ENCODE measurements at places on chromosomes 16 and 17.

DNA sequence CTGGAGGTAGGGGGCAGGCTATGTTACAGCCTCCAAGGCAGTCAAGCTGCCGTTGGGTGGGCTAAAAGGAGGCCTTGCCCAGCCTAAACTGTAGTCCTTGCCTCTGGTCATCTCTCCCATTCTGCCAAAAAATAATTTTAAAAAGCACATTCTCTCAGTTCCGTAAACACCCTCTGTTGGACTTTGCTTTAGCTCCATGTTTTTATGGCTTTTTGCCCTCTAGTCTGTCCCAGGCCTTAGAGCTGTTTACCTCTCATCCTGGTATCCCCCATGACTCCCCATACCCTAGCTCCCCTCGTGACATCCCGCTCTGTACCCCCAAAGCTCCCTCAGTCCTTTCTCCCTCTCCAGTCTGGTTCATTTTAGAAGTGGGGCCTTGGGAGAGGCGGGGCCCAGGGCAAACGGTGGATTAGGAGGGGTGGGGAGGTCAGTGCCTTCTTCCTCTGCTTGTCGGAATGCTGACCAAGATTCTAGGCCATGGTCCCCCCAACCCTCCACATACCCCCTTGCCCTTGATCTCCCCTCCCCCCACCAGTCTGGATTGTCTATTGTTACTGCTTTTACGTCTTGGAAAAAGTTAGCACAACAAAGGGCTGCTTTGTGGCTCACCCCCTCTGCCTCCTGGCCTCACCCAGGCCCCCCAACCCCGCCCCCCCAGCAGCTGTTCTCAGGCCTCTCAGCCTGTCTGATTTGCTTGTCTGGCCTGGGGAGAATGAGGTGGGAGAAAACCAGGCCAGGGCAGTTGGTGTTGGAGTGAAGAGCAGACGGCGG lies 18.4 kb downstream of the GJD3 start:
- no peak for DNase-seq

DNA sequence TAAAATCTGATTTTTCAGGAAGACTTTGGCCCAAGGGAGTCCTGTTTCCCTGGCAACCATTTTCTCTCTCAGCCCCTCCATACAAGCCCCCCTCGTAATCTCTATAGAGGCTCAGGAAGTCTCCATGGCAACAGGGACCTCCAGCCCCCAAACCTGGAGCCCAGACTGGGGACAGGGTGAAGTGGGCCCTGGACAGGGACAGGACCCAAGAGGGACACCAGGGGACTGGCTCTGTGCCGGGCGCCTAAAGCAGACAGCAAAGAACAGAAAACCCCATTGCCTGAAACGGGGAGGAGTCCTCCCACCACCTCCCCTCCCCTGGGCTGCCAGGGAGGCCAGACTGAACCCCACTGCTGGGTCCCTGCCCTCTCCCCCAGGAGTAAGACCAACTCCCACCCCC lies 40.6 kb downstream of the CPNE2 start:
- DNase-seq, result no peak

DNA sequence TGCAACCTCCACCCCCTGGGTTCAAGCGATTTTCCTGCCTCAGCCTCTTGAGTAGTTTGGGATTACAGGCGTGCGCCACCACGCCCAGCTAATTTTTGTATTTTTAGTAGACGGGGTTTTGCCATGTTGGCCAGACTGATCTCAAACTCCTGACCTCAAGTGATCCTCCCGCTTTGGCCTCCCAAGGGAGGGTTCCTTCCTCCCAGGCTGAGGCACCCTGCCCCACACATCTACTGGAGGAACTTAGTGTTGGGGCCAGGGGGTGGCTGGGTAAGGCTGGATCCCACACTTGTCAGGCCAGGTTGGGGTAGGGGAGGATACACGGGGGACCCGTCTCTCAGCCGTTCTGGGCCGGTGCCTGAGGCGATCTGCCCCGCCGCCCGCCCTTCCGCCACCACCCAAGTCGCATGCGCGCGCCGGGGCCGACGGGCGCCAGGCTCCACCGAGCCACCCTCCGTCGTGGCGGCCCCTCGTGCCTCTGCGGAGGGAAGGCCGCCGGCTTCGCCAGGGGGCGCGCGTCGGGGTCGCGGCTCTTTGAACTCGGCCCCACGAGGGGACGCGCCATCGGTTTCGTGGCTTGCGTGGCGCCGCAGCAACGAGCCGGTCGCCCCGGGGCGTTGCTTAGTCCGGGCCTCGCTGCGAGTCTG lies 15.9 kb downstream of the GRB7 start:
- DNase-seq, result peak; percentile 46

DNA sequence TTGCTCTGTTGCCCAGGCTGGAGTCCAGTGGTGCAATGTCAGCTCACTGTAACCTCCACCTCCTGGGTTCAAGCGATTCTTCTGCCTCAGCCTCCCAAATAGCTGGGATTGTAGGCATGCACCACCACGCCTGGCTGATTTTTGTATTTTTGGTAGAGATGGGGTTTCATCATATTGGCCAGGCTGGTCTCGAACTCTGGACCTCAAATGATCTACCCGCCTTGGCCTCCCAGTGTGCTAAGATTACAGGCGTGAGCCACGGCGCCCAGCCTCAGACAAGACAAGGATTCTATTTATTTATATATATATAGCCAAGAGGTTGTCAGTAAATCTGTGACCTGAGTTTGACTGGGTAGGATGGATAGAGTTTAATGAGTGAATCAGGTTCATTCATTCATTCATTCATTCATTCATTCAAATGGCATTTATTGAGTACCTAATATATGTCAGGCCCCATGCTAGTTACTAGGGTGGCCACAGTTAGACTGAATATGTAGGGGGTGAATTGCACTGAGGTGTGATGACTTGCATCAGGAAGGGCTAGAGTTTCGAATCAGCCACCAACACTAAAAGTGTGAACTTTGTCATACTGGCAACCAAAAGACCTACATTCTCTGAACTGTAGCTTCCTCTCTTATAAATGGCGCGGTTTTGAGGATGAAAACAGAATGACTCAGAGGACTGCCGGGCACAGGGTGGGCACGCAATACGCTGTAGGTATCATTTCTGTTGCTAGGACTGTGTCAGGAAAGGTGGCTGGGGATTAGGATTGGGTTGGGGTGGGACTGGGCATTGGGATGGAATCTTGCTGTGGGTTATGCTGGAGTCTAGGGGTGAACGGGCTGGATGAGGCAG lies 37.8 kb downstream of the ITGAE start:
- no peak for DNase-seq

DNA sequence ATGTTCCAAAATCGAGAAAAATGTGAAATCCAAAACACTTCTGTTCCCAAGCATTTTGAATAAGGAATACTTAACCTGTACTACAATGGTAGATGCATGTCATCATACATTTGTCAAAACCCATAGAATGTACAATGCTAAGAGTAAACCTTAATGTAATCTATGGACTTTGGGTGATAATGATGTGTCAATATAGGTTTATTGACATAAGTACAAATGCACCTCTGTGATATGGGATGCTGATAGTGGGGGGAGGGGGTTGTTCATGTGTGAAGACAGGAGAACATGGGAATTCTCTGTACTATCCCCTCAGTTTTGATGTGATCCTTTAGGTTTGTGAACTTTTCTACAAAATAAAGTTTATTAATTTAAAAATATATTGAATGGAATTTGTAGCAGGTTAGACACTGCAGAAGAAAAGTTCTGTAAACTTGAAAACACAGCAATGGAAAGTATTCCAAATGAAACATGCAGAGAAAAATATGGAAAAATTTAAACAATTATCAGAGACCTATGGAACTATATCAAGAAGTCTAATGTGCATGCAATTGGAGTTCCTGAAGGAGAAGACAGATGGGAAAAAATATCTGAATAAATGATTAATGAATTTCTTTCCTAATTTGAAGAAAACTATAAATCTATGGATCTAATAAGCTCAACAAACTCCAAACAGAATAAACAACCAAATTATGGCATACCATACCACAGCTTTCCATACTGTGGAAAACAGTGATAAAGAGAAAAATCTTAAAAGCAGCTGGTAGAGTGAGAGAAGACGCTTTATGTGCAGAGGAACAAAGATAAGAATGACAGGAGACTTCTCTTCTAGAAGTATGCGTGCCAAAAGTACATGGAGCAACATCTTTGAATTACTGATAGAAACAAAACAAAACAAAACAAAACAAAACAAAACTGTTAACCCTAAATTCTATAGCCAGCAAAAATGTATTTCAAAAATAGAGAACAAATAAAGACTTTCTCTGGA lies 34.7 kb upstream of the MSI2 start:
- no peak for DNase-seq

DNA sequence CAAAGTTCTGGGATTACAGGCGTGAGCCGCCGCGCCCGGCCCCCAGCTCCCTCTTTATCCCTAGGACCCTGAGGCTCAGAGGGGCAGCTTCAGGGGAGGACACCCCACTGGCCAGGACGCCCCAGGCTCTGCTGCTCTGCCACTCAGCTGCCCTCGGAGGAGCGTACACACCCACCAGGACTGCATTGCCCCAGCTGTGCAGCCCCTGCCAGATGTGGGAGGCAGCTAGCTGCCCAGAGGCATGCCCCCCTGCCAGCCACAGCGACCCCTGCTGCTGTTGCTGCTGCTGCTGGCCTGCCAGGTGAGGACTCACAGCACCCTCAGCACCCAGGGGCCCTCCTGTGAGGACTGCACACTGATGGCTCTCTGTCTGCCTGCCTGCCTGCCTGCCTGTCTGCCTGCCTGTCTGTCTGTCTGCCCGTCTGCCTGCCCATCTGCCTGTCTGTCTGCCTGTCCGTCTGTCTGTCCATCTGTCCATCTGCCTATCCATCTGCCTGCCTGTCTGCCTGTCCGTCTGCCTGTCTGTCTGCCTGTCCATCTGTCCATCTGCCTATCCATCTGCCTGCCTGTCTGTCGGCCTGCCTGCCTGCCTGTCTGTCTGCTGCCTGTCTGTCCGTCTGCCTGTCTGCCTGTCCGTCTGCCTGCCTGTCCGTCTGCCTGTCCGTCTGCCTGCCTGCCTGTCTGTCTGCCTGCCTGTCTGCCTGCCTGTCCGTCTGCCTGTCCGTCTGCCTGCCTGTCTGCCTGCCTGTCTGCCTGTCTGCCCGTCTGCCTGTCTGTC lies 5.0 kb downstream of the GCGR start:
- no peak for DNase-seq

DNA sequence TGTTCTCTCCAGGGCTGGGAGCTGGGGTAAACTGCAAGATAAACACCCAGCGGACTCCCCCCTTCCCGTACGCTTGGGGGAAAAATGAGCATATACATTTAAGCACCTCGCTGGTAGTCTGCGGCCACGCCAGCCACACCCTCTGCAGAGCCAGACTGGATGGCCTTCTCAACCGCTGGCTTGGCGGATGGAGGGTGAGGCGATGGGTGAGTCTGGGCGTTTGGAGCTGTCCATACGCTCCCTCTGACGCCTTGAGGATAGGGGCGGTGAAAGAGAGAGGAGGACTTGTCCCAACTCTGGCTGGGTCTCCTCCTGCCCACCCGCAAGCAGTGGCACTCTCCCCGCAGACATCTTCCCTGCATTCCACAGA lies 1.0 kb downstream of the ITGA3 start:
- DNase-seq, result no peak

GRCh38 chr16:8972843-8973586 lies 9.3 kb upstream of the USP7 start:
- DNase-seq, result no peak

- no peak for DNase-seq
Observed at GRCh38 chr17:48259694-48260291, 152.2 kb downstream of the SNX11 start.

DNA sequence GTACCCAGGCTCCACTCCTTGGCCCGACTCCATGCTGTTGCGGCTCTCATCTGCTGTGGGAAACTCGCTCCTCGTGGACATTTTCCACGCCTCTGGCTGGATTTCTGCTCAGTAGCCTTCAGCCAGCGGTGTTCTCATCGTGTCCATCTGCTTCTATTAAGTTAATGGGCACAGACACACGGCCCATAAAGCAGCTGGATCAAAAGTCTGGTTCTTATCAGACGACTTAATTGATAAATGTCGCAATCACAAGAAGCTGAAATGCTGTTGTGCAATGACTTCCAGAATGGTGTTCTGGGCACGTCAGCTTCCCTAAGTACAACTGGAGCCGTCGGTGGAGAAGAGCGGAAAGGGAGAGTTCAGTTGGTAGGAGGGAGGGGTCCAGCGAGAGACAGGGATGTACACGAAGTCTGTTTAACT lies 211.7 kb upstream of the CHMP6 start:
- DNase-seq, result no peak

DNA sequence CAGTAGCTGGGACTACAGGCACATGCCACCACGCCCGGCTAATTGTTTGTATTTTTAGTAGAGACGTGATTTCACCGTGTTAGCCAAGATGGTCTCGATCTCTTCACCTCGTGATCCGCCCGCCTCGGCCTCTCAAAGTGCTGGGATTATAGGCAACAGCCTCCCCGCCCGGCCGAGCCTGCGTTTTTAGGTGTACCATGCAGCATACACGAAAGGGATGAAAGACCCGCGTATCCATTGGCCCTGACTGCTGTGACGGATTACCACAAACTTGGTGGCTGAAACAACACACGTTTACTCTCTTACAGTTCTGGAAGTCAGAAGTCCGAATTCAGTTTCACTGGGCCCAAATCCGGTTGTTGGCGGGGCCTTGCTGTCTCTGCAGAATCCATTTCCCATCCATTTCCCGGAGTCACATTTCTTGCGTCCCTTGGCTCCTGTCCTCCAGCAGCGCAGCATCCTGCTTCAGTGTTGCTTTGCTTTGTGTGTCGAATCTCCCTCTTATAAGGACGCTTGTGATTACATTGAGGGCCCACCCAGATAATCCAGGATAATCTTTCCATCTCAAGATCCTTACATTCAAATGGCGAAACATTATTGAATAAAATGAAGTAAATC lies 8.3 kb upstream of the GUCY2D start:
- DNase-seq, result no peak

DNA sequence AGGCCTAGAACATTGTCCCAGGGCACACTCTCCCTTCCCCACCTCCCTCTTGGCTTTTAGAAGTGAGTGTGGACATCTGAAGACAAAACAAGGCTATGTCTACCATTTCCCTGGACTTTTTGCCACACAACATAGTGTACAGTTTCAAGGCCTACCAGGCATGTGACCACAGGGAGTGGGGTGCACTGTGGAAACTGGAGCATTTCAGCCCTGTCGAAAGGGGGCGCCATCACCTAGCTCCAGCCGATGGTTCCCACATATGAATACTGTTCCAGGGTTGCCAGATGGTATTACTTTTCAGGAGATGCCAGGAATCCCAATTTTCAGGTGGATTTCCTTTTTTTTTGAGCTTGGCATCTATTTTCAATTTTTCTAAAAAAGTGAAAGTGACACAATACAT lies 140.7 kb downstream of the KATNIP start:
- DNase-seq, result no peak

Data from activated CD4-positive, CD25-positive, alpha-beta regulatory T cell treated with anti-CD3 and anti-CD28 coated beads, Interleukin-2, amount 50 U/mL, for 16 hours (primary cell).